ENCODE measurements at places on chromosomes 6 and 20.
A peak's percentile ranks its signal among the peaks of the same experiment; 100 is the strongest.

GRCh38 chr6:84669945-84670344 lies 94.5 kb downstream of the TBX18 start:
- DNase-seq: peak; percentile 26

DNA sequence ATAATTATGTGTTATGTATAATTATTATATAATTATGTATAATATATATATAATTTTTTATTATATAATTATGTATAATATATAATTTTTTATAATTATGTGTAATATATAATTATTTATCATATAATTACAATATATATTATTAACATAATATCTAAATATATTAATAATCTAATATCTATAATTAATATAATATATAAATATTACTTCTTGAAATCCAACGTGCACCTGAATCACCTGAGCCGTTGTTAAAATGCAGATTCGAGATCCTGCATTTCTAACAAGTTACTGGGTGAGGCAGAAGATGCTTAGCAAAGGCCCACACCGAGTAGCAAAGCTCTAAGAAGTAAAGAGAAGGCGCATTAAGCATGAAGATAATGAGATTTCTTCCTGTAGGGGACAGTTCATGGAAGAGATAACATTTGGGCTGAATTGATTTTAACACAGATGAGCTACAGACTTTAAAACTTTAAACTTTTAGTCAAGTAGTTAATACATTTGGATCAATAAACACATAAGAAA lies 406.4 kb upstream of the PLCB4 start:
- DNase-seq: no peak

DNA sequence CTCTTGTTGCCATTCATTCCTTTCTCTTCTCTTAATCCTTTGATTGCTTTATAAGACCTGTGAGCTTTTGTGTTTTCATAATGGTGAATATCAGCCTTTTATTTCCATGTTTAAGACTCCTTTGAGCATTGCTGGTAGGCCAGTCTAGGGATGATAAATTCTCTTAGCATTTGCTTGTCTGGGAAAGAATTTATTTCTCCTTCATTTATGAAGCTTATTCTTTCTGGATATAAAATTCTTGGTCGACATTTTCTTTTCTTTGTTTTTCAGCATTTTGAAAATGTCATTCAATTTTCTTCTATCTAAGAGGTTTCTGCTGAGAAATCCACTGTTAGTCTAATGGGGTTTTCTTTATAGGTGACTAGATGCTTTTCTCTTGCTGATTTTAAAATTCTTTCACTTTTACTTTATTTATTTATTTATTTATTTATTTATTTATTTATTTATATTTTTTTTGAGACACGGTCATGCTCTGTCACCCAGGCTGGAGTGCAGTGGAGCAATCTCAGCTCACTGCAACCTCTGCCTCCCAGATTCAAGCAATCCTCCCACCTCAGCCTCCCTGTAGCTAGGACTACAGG lies 15.0 kb downstream of the ARFGEF3 start:
- no peak for DNase-seq

DNA sequence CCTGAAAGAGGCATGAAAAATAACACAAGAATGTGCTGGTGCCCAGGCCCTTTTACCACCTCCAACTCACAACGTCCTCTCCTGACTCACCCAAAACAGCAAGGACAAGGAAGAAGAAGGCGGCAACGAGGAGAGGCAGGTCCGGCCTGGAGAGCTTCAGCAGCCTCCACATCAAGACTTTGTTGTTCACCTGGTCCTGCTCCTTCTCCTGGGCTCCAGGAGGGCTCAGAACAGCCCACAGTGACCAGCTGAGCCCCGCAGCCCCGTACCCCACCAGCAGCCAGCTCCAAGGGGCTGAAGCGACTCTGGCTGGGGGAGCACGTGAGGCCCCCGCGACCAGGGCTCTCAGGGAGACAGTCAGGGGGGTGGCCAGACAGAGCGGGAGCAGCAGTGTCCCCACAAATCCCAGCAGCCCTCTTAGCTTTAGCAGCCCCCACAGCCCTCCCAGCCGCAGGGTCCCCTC lies 857 bp downstream of the TAP2 start:
- DNase-seq: no peak

GRCh38 chr20:62320581-62321354 lies 18.0 kb downstream of the ADRM1 start:
- no peak for DNase-seq

GRCh38 chr20:11755071-11755841 lies 162.4 kb upstream of the BTBD3 start:
- peak; percentile 83 for DNase-seq

DNA sequence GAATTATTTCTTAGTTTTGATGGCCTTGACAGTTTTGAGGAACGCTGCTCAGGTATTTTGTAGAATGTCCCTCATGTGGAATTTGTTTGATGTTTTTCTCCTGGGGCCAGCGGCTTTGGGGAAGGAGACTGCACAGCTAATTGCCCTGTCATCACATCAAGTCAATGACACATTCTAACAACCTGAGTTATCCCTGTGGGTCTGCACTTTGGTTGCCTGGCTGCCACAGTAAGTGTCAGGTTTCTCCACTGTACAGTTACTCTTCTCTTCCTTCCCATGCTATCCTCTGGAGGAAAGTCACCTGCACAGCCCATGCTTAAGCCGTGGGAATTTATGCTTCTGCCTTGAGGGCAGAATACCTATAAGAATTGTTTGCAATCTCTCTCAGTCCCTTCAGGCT lies 1.4 kb upstream of the TREML4 start:
- no peak for DNase-seq

Data from renal cortical epithelial cell (primary cell).